ENCODE measurements at places on chromosomes 4 and X.

GRCh38 chrX:149198980-149199732 lies 305.9 kb downstream of the IDS start:
- peak; percentile 7 for DNase-seq

DNA sequence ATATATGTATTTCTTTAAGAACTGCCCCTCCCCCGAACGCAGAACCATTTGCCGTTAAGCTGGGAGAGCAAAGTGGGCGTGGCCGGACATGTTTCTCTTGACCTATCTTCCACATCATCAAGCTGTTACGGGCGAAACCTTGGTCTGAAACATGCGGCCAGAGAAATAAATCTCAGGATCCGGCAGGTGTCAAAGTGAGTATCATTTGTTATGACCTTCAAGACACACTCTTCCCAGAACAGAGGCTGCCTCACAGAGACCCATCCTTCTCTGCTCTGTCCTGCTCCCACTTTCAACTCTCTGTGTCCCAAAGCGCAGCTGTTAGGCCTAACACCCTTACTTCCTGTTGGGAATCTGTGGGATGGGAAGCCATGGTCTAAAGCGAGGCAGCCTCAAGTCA lies at the start of gene MAGEB18:
TSS of gene MAGEB18 (plus strand) at position 70 of the 400 bp plus-strand sequence. CDS start 643 bp downstream, outside the sequence.
- no peak for DNase-seq

DNA sequence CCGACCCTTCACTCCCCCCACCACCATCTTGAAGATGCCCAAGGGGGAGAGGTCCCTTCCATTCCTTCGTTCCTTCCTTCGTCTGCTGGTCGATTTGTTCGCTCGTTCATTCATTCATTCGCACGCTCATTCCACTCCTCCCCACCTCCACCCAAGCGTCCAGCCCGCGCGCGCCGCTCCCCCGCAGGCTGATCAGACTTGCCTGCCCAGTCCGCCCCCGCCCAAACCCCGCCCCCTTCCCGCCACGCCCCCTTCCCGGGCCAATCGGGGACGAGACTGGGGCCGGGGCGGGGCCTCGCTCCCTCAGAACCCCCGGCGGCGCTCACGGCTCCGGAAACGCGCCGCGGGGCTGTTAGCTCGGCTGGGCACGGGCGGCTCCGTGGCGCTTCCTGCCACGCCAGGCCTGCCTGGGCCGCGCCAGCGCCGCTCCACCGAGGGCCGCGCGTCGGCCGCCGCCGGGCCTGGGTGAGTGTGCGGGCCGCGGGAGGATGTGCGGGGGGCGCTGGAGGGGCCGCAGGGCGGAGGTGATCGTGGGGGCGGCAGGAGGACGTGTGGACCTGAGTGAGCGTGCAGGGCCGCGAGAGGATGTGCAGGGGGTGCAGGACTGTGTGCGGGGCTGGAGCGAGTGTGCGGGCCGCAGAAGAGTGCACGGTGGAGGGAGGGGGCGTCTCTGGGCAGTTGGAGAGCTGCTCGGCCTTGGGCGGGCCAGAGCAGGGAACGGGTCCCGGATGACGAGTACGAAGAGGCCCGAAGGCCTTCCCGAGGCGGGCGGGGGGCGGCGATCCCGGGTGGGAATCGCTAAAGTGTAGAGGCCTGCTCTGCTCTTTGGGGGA lies at the start of gene ZNF275:
TSS of gene ZNF275 (plus strand) at position 333 of the 833 bp plus-strand sequence. CDS start 2,527 bp downstream, outside the sequence.
- peak; percentile 78 for DNase-seq

- DNase-seq = no peak
Measured at GRCh38 chr4:13701937-13702446, 74.5 kb upstream of the BOD1L1 start.

DNA sequence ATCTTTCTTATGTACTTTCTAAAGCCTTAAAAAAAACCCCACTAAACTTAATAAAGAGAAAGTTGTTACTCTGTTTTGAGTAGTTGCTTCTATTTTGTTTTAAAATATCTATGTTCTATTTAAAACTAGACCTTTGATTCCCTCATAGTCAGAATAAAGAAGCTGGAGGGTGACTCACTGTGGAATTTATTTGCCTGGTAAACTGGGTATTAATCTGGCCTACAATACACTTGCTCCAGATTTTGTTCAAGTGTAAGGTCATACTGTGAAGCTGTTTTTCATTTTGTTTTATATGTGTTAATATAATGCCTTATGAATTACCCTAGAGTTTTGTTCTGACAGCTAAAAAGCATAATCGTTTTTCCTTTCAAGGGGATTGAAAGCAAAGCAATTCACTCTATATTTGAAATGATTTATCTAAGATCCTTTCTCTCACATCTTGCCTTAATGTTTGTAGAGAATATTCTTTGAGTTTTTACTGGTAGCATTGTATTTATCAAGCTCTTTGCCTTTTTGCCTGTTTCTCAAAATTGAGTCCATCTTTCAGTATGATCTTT lies 277.4 kb upstream of the PITX2 start:
- no peak for DNase-seq

DNA sequence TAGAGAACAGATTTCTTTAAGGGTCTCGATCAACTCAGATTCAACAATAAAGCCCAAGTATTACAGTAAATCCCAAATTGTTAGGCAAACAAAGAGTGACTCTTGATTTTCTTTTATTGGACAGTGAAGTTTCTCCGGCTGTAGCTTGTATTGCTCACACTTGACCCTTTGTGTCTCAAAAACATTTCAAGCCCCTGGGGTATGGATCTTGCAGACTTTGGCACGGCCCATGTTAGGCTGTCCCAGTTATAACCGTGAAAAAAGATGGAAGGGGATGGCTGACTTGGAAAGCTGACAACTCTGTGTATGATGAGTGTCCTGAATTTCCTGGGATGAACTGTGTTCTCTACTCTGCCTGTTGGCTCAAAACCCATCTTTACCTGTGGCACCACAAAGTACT lies 356.1 kb downstream of the SLITRK2 start:
- DNase-seq = no peak

DNA sequence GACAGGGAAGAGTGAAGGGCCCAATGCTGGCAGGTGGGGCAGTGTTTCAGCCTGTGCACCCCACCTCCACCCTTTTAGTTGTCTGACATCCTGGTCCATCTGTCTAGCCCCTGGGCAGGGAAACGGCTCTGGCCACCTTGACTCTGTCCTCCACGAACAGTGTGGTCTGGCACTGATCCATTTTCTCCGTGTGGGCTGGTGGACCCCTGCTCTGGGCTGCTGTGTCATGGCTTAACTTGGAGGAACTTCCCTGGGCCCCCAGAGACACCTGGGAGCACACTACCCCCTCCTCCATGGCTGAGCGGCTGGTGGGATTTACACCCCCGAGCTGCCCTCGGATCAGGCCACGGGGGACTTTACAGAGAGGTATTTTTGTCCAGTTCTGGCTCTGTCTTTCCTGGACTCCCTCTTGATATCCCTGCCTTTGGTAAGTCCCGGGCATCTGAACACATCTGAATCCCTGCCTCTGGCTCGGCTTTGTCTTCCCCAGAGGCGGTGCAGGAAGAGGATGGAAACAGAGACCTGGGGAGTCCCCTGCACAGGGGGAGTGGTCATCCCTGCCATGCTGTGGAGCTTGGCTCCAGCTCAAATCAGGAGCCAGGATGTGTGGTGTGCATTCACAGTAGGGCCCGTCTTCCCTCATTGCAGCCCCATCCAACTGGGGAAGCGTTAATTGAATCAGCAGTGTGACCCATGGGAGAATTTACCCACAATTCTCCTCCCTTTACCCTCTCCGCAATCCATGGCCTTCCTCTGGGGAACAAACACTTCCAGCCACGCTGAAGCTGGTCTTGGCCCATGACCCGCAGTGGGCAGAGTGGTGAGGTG lies 6.3 kb upstream of the NKX1-1 start:
- no peak for DNase-seq

DNA sequence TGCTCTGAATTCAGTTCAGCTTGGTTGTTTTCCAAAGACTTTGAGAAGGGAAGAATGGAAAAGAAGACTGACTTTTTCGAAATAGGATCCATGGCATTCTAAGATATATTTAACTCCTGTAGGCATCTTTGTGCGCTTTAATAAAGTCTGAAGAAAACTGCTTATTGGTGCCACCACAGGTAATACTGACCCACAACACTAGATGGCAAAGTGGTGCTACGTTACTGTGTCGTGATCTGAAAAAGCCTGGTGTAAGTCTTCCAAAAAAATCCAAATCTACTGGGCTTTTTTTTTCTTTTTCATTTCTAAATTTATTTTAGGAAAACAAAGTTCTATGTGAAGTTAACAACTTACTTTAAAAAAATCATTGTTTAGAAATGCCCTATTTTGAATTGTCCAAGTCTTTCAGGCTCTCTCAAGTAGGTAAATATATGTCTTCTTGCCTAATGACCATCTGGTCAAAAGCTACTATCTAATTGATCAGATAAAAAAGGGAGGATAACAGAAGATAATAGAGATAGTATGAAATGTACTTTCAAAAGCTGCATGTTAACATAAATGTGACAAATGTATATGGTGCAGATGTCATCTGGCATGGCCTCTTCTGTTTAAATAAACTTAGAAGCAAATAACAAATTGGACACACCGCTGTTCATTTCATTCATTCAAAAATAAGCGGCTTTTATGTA lies 47.0 kb upstream of the MID1IP1 start:
- DNase-seq = peak; percentile 49

- DNase-seq = peak; percentile 77
Measured at GRCh38 chrX:130120746-130121504, 10.6 kb upstream of the ELF4 start.

- DNase-seq = no peak
Measured at GRCh38 chr4:119858176-119858575, 208.5 kb downstream of the MAD2L1 start.

DNA sequence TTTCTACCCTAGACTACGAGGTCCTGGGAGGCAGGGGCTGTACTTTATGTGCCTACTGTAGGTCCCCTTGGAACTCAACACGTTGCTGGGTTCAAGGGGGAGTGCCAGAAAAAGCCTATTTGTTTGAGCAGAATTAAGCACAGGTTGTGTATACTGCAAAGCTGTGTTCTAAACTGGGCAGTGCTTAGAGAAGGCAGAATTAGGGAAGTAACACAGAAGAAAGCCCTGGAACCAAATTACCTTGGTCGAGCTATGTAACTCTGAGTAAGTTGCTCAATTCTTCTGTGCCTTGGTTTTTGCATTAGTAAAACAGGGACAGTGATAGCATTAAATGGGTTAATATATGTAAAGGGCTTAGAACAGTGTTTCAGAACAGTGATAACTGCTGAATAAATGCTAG lies 245.0 kb upstream of the SFRP2 start:
- DNase-seq = no peak

DNA sequence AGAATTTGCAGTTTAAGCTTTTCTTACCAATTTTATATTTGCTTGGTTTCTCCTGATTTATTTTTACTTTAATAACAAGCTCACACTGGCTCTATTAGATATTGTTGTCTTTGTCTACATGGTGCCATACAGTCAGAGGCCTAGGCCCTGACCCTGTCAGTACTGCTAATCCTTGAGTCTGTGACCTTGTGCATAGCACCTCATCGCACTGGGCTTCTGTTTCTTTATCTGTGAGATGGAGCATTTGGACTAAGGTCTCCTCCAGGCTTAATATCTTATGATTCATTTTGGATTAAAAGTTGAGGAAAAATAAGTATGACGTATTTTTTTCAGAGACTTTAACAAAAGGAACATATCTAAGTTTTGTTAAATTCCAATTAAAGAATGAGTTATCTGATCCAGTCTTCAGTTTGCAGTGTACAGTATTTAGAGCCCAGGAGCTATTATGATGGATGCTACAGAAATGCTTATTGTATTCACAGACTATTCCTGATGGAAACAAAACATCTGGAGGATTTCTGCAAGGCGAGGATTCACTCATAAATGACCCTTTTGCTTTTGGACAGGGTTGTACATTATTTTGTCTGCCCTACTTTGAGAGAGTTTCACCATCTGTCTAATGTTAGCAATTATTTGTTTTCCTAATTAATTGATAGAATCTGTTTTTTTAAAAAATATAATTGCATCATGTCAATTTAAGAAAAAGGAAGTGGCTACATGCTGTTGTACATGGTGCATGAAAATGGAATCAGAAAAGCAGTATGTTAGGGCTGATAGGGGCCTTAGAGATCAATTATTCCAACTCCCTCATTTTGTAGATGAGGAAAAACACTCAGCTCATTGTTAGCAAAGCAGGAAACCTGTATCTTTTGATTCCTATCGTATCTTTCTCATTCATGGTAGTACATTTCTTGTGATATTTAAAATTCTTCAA lies 203.6 kb downstream of the BANK1 start:
- DNase-seq = no peak

GRCh38 chrX:13786048-13786447 lies 30.8 kb downstream of the GPM6B start:
- DNase-seq = no peak

- DNase-seq = no peak
Measured at GRCh38 chrX:129239371-129239770, 283.9 kb downstream of the SMARCA1 start.

DNA sequence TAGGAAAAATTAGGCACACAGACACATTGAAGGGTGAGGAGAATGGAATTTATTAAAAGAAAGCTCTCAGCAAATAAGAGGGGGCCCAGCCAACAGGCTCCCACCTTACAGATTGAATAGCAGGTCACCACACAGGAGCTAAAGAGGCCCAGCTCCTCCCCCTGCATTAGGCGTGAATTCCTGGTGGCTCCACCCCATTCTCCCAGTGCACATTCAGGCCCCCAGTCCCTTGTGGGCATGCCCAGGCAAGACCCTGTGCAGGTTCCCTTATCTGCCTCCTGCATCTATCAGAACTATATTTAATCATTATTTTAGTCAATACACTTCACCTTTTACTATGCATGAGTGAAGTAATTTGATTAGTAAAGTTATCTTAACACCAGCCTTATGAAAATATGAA lies 856.3 kb upstream of the NDST4 start:
- DNase-seq = no peak

DNA sequence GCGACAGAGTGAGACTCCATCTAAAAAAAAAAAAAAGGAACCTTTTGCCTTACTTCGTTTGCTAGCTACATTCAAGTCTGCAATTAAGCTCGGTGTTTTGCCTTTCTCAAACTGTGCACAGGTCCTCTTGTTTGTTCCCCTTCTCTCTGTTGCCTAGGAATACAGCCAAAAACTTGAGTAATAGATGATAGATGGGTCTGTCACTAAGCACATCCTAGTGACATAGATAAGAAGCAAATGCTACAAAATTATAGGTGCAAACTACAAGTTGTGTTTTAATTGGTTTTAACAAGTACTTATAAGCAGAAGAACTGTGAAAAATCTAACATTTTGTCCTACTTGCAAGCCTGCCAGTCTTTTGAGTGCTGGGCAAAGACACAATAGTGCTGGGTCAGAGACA lies 95.2 kb downstream of the SNCA start:
- no peak for DNase-seq

DNA sequence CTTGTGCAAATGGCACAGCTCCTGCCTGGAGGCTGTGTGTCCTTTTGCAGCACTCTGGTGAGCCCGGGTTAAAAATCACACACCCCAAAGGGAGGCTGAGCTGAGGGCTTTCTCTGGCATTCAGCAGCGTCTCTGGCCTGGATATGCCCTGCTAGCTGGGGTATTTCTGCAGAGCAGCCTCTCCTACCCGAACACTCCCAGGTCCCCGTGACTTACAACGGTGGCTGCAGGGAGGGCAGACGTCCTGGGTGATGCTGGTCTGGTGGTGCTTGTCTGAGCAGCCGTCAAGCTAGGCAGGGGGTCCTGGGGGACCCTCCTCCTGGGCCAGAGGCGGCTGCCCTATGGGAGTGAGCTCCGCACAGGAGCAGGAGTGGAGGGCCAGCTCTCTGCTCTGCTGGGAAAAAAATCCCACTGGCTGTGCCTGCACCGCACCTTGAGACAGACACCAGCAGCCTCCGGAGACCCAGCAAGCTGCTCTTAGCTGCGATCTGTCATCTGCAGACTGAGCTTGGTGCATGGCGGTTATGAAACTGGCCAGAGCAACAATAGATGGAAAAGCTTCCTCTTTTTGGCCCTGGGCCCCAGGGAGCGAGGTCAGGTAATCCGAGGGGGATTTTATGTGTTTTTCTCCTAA lies 41.3 kb upstream of the ASMTL start:
- peak; percentile 5 for DNase-seq

- no peak for DNase-seq
Measured at GRCh38 chr4:127685292-127685691, 44.9 kb upstream of the SLC25A31 start.

Measured in activated naive CD4-positive, alpha-beta T cell treated with anti-CD3 and anti-CD28 coated beads for 36 hours (primary cell).